ENCODE measurements at places on chromosomes 12 and 14.

DNA sequence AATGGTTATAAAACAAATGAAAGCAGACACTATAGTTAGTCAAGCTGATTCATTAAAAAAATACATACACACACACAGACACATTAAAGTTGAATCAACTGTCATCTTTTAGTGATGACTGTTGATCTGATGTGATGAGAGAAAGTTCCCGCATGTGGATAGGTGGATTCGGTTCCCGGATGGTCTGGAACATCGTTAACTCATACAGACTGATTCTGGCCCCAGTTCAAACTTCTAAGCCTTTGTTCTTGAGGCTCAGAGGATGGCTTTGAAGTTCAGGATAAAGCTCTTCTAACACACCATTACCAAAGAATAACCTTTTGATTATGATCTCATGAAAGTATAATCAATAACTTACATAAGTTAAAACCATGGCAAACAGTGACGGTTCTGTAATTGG is 27.5 kb downstream of the WIF1 start:
- DNase-seq, result no peak

DNA sequence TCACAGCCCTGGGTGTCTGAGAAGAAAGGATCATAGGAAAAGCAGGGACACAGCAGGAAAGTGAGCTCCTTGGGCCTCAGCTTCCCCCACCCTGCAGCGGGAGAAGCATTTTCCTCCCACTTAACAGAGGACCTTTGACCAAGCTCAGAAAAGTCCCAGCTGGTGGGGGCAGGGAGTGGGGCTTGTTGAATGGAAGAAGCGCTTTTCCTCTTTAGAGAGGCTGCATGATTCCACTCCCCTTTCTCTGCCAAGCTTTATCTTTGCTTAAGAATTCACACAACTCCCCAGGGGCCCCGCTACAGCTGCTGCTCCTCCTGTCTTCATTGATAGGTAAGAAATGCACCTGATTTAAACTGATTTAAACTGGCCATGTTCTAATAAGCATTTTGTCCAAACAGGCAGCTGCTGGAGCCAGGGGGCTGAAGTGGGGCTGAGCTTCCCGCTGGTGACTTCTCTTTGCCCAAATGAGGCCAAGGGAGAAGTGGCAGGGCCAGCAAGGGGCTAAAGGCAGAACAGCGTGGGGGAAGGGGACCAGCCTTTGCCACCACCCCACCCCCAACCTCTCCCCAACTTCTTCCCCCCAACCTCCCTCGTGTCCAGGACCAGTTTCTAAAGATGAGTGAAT is 1.7 kb upstream of the PAPLN start:
- no peak for DNase-seq

- DNase-seq, result no peak
Observed at GRCh38 chr14:101619484-101619883, 58.2 kb downstream of the DIO3 start.

GRCh38 chr14:100788942-100789341 is 37.0 kb upstream of the MEG3 start:
- no peak for DNase-seq

DNA sequence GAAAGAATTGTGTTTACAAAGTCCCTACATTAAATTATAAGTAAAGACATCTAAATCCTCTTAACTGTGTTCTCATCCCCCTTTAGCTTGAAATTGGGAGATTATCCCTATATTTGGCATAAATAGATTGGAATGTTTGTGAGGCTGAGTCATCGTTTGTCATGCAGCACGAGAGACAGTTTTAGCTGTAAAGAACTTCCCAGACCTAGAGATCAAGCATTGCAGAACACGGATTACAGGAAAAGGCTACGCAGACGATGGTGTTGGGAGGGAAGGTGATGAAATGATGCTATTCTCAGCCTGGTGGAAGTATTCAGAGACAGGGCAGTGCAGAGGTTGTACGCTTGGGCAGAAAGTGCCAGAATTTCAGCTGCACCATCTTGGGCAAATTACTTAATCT is 93.8 kb downstream of the PTPRB start:
- DNase-seq, result peak; percentile 5

GRCh38 chr14:72513965-72514659 is 379.8 kb downstream of the DPF3 start:
- peak; percentile 34 for DNase-seq

DNA sequence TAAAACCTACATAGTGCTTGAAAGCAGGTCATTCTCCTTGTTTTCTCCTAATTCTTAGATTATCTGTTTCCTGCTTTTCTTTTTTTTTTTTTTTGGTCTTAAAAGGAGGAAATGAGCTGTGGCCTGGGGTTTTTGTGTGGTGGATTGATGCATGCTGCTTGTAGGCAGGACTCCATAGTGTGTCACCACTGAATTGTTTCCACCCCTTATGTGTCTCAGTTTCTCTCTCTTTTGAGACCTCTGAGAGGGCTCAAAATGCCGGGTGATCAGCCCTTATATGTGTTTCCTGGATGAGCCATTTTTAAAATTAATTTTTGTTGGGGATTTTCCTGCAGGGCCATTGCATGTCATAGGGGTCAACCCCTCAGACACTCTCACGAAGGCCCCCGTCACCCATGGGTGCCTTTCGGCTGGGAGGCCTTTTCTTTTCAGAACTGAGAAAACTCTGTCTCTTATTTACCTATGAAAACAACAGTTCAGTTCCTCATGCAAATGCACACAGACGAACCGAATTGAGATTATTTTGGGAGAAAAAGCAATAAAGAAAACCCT is 32.0 kb upstream of the LRRK2 start:
- DNase-seq, result peak; percentile 81

DNA sequence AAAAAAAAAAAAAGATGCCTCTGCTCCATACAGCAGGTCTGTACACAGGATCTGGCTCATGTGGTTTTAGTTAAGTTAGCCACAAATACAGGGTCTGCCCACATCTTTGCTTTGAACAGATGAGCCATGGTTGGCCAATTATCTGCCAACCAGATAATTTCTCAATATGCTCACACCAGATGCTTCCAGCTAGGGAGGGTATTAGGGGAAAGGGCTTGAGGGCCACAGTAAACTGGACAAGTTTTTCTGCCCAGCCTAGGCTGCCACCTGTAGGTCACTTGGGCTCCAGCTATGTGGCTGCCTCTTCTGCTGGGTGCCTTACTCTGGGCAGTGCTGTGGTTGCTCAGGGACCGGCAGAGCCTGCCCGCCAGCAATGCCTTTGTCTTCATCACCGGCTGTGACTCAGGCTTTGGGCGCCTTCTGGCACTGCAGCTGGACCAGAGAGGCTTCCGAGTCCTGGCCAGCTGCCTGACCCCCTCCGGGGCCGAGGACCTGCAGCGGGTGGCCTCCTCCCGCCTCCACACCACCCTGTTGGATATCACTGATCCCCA is 776 bp downstream of the RDH5 start:
- peak; percentile 99 for DNase-seq

DNA sequence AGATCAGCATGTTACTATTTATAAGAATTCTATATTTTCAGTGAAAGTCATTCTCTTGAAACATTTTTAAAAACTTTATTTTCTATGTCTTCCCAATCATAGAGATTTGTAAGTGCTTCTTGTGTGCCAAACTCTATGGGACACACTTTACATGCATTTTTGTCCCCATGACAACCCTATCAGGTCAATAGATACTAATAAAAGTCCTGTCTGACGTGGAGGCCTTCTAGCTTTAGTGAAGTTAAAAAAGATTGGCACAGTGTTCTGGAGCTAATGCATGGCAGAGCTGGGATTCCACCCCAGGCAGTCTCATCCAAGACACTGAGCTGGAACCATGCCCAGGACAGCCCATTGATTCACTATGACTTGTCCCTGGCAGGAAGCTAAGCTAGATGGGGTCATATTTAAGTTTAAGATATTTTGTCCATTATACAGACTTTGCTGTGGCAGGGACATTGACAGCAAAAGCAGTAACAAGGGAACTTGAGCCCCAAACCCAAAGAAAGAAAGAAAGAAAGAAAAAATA is 28.1 kb downstream of the TTC6 start:
- no peak for DNase-seq

DNA sequence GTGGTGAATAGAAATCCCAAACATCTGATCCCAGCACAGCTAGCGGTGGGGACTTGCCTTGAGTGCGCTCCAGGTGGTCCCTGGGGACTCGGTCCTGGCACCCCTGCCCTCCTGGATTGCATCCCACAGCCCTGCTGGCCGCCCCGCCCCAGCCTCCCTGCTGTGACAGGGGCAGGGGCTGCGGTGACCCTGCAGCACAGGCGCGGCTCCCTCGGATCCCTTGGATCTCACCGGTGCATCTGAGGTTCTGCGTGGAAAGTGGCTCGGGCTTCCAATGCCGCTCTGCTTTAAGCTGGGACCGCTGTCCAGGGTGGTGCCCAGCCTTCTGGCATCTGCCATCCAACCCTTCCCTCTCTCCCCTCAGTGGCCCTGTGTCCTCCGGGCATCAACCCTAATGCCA is 16.0 kb downstream of the ANKRD9 start:
- DNase-seq, result no peak

DNA sequence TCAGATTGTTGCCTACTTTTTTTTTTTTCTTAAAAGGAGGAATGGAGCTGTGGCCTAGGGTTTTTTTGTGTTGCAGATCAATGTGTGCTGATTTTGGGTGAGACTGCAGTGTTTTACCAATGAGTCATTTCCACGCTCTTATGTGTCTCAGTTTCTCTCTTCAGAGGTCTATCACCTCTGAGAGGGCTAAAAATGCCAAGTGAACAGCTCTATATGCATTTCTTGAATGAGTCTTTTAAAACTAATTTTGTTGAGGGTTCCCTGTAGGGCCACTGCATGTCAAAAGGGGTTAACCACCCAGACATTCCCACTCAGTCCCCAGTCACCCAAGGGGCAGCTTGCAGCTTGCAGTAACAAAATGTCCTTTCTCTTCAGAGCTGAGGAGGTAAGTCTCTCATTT is 24.3 kb upstream of the GLIPR1L2 start:
- DNase-seq, result no peak

GRCh38 chr12:56998981-56999380 is 7.4 kb downstream of the ZBTB39 start:
- peak; percentile 54 for DNase-seq

DNA sequence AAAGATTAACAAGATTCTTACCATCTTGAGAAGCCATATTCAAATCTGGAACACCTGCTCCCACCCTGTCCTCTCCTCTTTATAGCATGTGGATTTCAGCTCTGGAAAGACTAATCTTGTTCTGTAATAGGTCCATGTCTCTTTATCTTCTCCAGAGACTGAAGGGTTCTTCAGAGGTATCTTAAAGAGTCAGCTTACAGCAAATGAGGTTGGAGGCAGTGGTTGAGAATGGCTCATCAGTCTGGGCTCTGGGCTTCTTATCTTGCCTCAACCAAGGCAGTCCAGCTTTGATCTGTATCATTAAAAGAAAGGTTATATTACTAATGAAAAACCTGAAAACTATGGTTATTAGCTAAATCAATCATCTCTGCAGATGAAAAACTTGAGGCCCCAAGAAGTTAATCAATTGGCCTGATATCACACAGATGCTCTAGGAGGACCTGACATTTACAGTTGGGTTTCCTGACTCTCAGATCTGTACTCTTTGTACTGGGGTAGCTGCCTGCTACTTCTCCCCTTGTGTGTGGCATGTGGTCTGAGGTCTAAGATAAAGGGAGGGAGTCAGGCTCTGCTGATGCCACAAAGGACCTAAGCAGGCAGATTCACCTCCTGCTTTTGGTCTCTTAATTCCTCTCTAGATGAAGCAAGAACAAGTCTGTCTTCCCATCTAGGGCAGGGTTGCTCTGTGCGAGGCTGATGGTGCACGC is 1.7 kb upstream of the AKAP6 start:
- no peak for DNase-seq

- no peak for DNase-seq
Observed at GRCh38 chr12:39368096-39368495, 74.8 kb downstream of the KIF21A start.

DNA sequence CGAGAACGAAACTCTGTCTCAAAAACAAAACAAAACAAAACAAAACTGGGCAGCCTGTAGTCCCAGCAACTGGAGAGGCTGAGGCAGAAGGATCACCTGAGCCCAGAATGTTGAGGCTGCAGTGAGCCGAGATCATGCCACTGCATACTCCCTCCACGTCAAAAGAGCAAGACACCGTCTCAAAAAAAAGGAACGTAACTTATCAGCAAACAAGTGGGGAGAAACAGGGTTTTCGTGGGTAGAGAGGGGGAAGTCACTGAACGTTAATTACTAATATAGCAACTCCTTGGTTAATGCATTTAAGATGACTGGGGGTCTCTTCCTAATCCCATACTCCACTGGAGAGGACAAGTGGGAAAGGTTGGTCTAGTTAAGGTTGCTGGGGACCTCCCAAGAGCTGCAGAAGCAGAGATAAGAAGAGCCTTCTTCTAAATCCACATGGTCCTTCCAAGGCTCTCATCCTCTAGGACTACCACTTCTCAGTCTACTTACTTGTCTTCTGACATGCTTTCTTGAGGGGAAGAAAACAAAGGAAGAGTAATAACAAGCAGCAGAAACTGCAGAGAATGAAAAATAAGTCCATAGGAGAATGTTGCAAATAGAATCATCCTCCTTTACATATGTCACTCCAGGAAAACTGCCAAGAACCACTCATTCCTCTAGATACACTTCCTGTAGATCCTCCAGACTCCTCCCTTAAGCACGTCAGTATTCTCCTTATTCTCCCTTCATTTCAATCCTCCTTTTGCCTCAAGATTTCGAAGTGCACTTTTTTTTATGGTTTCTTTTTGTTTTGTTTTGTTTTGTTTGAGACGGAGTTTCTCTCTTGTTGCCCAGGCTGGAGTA is 5.8 kb downstream of the NUMB start:
- peak; percentile 44 for DNase-seq

DNA sequence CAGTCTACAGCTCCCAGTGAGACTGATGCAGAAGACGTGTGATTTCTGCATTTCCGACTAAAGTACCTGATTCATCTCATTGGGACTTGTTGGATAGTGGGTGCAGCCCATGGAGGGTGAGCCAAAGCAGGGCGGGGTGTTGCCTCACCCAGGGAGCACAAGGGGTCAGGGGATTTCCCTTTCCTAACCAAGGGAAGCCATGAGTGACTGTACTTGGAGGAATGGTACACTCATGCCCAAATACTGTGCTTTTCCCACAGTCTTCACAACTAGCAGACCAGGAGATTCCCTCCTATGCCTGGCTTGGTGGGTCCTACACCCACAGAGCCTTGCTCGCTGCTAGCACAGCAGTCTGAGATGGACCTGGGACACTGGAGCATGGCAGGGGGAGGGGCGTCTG is 21.0 kb upstream of the ABCC9 start:
- no peak for DNase-seq

GRCh38 chr12:47033789-47034555 is 45.4 kb upstream of the PCED1B start:
- DNase-seq, result no peak

GRCh38 chr12:75116646-75117198 is 92.9 kb downstream of the KCNC2 start:
- no peak for DNase-seq

DNA sequence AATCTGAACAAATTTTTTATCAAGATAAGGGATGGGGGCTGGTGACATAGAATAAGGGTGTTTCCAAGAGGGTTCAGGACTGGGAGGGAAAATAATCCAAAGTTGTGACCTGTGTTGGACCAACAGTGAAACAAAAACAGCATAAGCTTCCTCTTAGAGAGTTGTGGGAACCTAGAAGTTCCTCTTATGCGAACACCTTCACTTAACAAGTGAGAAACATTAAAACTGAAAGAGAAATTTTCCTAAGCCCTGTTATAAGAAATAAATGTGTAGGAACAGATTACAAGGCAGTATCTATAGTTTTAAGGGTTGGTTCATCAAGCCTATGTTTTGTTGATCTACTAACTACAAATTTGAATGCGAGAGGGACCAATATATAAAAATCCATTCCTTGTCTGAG is 58.4 kb downstream of the LLPH start:
- peak; percentile 43 for DNase-seq

All from MV-4-11 (cell line).